Muscle of arm (tissue), 14 donors: ENCODE measurements at places on chromosomes 13 and 19.

GRCh38 chr19:51091895-51092873, 9.5 kb upstream of the KLK14 start:
- no peak for DNase-seq

DNA sequence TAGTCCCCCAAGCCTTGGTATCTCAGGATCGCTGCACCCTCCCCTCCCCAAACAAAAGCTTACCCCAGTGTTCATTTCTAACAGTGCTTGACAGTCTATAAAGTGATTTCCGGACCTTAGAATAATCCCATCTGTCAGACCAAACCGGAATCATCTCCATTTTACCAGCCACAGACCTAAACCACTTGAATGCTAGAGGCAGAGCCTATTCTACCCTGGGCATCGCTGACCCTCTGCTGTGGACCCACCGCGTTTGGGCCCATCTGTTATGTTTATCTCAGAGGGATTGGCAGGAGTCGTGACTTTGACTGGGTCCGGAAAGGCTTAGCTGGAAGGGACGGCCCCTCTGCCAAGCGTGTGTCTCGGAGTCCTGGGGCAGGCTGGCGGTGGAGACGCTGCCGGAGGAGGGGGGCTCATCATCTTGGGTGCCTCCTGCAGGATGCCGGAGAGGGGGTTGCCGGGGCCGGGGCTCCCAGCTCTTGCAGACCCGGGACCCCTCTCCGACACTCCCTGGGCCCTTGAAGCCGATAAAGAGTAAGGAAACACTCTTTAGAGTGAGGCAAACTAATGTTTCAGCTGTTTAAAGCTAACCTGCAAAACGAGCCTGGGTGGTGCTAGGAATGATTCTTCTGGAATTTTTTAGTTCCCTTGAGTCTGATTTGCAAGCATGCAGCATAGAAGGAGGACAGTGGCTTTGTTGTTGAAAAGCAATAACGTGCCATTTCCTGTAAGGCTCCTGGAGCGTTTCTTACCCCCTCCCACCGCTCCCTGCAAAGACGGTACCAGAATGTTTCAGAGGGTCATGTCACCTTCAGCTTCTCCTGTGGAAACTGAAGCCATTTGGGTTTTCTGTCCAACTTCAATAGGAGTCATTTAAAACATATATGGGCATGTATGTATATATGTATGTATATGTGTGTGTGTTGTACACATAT, 1.3 kb downstream of the SLC25A42 start:
- no peak for DNase-seq

DNA sequence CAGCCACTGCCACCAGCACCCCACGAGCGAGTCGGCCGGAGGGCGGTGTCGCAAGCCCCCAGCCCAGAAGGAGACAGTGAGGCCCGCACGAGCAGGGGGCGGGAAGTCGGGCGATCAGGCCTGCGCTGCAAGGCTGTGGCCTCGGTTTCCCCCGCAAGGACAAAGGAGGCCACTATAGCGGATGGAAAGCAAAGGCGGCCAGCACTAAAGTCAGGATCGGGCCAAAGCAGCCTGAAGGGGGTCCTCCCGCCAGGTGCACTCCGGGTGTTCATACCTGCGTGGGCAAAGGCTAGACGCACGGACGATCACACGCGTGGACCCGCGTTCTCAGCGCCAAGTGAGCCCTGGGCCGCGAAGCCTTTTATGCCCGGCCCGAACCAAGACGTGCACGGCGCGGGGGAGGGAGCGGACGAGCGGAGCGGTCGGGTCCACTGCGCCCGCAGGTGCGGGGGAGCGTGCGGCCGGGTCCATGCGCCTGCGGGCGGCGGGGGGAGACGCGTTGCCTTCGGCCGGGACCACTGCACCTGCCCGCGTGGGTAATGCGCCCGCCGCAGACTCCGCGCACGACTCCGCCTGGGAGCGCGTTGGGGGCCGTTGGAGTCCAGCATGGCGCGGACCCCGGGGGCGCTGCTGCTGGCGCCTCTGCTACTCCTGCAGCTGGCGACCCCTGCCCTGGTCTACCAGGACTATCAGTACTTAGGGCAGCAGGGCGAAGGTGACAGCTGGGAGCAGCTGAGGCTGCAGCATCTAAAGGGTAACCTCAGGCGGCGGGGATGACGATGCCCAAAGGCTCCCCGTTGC, at the start of the genes PRDX2 and THSD8:
Gene PRDX2, minus strand, starts transcription at position 335 of the 801 bp plus-strand sequence. CDS start 539 bp downstream, outside the sequence.
Gene THSD8, plus strand, starts transcription at position 604 of the 801 bp plus-strand sequence. Its CDS starts 3 bp downstream, at position 607.
- DNase-seq = no peak

- no peak for DNase-seq
These were observed 244.9 kb downstream of the ATP8A2 start for GRCh38 chr13:25616674-25617073.

- DNase-seq = no peak
These were observed 13.7 kb downstream of the LILRA1 start for GRCh38 chr19:54606891-54607784.

DNA sequence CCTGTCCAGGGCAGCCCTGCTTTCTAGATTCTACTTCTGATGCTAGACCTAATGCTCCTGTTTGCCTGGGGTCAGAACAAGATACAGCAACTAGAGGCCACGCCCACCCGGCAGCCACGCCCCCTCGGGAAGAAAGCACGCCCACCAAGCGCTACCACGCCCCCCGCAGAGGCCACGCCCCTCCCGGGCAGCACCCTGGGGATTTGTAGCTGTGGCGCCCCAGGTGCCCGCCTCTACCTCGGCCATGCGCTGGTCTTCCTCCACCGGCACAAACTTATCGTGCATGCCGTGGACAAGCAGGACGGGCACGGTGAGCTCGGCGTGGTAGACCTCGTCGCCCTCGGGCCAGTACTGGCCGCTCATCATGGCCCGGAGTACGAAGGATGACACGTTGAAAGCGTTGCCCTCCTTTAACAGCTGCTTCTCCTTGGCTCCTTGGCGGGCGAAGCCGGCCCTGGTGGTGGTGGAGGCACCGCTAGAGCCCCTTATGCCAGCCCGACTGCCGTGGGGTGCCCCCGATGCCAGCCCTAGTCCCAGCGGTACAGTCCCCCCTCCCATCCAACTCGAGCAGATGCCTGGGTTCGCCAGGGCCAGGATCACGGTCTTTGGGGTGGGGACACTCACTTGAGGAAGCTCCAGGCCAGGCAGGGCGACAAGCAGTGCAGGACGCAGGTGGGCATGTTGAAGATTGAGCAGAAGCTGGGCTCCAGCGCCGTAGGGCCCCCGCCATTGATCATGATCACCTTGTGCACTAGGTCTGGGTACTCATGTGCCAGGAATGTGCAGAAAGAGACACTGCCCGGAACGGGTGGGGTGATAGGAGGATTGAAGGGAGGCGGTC, 9.0 kb downstream of the ABHD8 start:
- no peak for DNase-seq

DNA sequence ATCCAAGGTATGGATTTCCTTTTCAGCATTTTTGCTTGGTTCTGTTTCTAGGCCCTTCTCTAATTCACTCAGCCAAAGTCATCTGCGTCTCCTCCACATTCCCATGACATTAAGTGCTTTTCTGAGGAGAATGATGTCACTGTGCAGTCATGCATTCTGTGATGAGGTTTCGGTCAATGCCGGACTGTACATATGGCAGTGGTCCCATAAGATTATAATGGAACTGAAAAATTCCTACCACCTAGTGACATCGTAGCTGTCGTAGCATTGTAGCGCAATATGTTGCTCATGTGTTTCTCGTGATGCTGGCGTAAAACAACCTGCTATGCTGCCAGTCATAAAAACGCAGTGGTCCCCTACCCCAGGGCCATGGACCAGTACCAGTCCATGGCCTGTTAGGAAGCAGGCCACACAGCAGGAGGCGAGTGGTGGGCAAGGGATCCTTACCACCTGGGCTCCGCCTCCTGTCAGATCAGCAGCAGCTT, 63.4 kb upstream of the TNFRSF19 start:
- peak; percentile 39 for DNase-seq

DNA sequence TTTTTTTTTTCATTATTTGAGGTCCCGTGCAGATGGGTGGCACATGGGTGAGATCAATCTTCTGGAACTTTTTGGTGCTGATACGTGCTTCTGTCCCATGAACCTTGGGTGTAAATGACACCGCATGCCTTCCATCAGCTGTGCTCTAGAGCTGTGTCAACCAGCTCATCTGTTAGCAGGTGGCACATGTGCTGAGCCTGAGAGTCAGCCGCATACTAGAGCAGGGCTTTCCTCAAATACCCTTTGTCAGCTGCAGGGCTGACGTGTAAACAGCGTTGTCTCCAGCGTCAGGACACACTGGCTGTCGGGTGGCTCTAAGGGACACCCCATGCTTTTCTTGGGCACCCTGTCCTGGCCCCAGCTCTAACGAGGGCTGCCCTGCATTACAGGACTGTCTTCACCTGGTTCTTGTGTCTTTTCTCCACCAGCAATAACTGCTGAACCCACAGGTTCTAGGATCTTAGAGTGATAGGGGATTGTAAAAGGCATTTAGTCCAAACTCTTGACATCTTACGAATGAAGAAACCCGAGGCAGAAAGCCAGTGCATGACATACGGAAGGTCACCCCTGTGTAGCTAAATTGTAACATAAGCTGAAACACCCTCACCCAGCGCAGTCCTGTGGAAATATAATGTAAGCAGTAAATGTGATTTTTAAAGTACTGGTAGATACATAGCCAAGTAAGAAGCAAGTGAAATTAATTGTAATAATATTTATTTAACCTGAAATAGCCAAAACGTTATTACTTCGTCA, 119.5 kb downstream of the LRCH1 start:
- DNase-seq = no peak

- DNase-seq = peak; percentile 8
These were observed 808 bp downstream of the DNMT1 start for GRCh38 chr19:10193790-10194499.

- DNase-seq = no peak
These were observed 8.0 kb upstream of the GARRE1 start for GRCh38 chr19:34246340-34246739.

DNA sequence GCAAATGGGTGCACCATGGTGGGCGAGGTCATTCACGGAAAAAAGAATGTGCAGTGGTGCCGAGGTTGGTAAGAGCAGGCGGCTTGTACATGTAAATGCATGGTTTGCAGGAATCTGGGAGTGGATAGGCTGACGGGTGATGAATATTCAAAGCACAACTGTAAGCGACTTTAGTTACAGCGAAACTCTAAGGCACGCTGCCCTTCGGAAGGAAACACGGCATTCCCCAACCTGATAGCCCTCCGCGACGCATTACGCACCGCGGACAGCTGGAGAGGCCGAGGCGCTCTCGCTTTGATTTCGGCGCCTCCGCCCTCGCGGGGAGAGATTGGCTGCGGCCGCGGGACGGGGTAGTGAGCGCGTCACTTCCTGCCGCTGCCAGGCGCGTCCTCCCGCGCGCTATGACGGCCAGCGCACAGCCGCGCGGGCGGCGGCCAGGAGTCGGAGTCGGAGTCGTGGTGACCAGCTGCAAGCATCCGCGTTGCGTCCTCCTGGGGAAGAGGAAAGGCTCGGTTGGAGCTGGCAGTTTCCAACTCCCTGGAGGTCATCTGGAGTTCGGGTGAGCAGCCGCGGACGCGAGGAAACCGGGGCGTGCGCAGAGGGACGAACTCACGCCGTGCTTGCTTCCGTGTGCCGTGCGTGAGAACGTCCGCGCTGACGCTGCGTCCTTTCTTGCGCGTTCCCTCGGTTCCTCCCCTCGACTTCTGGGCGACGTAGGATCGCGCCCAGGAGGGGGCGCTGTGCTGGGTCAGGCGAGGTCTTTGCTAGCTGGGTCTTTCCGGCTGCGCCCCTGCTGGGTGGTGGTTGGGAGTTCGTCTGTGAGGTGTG, at the start of gene NUDT15:
Gene NUDT15, plus strand, starts transcription at position 381 of the 828 bp plus-strand sequence. Its CDS starts 21 bp downstream, at position 402.
- peak; percentile 98 for DNase-seq

GRCh38 chr19:40995355-40995754, 4.3 kb downstream of the CYP2B6 start:
- DNase-seq = no peak

GRCh38 chr13:46817095-46817494, 20.1 kb upstream of the ESD start:
- DNase-seq = no peak

- DNase-seq = peak; percentile 72
These were observed 17.5 kb downstream of the KLF2 start for GRCh38 chr19:16342002-16342715.

- DNase-seq = peak; percentile 58
These were observed 177.3 kb upstream of the KL start for GRCh38 chr13:32838945-32839344.

- peak; percentile 29 for DNase-seq
These were observed 244.8 kb downstream of the PCDH20 start for GRCh38 chr13:61170856-61171255.

DNA sequence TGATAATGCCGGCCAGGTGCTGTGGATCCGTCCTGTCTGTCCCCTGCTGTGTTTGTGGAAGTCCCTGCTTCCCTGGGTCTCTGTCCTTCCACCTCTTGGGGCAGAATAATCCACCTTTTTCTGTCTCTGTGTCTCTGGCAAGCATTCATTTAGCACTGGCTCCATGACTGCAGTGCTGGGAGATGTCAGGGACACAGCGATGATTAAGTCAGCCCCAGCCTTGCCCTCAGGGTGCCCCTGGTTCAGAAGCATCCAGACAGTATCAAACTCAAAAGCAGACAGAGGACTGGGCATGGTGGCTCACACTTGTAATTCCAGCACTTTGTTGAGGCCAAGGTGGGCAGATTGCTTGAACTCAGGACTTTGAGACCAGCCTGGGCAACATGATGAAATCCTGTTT, 1.5 kb downstream of the HIPK4 start:
- no peak for DNase-seq

DNA sequence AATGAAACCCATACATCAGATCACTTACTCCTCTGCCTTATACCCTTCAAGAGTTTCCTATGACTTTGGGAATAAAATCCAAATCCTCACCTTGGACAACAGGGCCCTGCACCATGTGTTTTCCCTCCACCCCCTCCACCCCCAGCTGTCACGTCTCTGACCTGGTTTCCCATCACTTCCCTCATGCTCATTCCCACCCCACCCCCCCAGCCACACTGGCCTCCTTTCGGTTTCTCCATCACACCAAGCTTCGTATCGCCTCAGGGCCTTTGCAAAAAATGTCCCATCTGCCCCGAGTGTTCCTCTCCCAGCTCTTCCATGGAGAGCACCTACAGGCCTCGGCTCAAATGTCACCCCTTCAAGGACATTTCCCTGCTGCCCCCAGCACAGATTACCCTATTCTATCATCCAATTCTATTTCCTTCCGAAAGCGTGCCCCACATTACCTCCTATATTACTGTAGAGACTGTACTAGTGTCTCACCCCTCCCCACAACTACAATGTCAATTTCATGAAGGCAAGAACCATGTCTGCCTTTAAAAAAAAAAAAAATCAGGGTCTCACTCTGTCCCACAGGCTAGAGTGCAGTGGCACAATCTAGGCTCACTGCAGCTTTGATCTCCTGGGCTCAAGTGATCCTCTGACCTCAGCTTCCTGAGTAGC, 16.8 kb upstream of the FFAR2 start:
- DNase-seq = no peak

DNA sequence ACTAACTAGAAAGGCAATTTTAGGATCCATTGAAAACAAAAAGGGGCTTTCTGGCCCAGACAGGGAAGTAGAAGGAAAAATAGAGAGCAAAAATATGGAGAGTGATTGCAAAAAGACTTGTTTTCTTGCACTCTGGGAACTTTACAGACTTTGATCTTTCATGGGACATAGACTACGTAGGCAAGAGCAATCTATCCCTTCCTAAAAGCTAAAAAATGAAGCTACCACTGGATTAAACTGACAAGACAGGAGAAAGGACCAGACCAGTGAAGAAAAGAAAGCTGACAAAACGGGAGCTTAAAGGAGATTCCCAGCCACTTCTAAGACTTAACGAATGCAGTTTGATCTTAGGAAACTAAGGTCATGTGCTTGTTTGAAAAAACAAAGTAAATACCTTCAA, 524.5 kb downstream of the KLF5 start:
- no peak for DNase-seq
